ENCODE measurements at places on chromosomes 12 and 14. TPM values are rescaled to one million over a fixed set of nuclear protein-coding genes. Genes with fewer than 3 reads are reported as not detected.

The FAM90A1 gene
- polyA plus RNA-seq: 2.4 TPM

GRCh38 chr12:29207120-29207519 is 58.0 kb downstream of the FAR2 start:
- no peak for DNase-seq

- no peak for DNase-seq
Measured at GRCh38 chr12:104457746-104458693, 1.3 kb downstream of the CHST11 start.

- DNase-seq: no peak
Measured at GRCh38 chr14:71290960-71291466, 383.8 kb downstream of the PCNX1 start.

GRCh38 chr14:100864206-100864605 is 38.3 kb downstream of the MEG3 start:
- DNase-seq: no peak

DNA sequence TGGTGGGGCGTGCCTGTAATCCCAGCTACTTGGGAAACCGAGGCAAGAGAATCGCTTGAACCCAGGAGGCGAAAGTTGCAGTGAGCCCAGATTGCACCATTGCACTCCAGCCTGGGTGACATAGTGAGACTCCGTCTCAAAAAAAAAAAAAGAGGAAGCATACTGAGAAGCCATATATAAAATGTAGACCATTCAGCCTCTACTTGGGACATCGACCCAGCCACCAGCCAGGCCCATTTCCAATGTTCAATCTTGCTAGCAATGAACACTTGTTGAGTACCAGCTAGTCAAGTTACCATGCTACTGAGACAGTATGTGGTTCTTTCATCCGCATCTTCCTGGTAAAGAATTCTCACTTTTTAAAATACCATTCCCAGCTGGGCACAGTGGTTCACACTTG is 33.4 kb upstream of the RASSF8 start:
- DNase-seq: no peak
